ENCODE measurements at places on chromosomes 13 and 19. TPM values are rescaled to one million over a fixed set of nuclear protein-coding genes. Genes with fewer than 3 reads are reported as not detected.

The LGALS7 gene
- total RNA-seq, result not detected

The DAND5 gene
- not detected for total RNA-seq

The RXFP2 gene
- 3.0 TPM for total RNA-seq

The SBK3 gene
- not detected for total RNA-seq

The DACT3 gene
- total RNA-seq, result 118 TPM

The DENND1C gene
- 2.7 TPM for total RNA-seq

The POU4F1 gene
- 1.1 TPM for total RNA-seq

The CERS4 gene
- total RNA-seq, result 29.7 TPM

The SIGLEC5 gene
- total RNA-seq, result 1.4 TPM

The ERICH6B gene
- not detected for total RNA-seq

The TUBB4A gene
- not detected for total RNA-seq

The PCDH20 gene
- 10.6 TPM for total RNA-seq

The PRR22 gene
- 1.1 TPM for total RNA-seq

The NCR1 gene
- total RNA-seq, result not detected

The RAB4B gene
- 38.2 TPM for total RNA-seq

The KEAP1 gene
- total RNA-seq, result 42.0 TPM

The SERP2 gene
- 3.9 TPM for total RNA-seq

The ZNF234 gene
- 8.7 TPM for total RNA-seq

The ZNF491 gene
- 3.7 TPM for total RNA-seq

Data from thoracic aorta (tissue), 2 donors.